ENCODE measurements at places on chromosomes 6 and 20.

DNA sequence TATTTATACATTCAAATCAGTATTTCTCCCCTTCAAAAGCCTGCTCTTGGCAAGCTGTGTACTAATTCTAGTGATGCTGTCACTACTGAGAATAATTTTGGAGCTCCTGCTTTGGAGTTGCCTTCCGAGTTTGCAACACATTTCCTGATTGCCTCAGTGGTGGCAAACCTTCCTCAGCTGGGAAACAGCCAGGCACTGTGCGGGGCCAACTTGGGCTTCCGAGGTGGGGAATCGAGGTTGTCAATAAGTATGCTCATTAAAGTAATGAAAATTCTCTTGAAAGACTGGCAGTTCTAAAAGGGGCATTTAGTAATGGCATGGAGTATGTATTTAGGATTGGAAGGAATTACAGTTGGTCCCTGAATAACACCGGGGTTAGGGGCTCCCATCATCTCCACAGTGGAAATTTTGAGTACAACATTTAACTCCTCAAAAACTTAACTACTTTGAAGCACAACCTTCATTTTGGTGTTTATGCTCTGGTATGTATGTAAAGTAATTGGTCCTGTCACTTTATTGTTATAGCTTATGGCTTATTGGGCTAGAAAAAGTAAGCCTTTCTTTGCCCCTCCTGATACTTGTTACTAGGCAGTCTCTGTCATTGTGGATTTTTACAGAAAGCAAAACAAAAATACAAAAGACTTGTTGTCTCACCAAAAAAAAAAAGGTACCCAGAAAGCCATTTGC, 2.7 kb downstream of the PAQR8 start:
- no peak for DNase-seq

GRCh38 chr6:156534594-156534993, 242.6 kb upstream of the ARID1B start:
- DNase-seq, result no peak

GRCh38 chr20:43438578-43439316, 18.9 kb upstream of the SRSF6 start:
- DNase-seq, result no peak

GRCh38 chr6:8279041-8279805, 156.1 kb downstream of the SLC35B3 start:
- DNase-seq, result no peak

GRCh38 chr20:21181028-21181427, 55.1 kb downstream of the KIZ start:
- DNase-seq, result no peak

DNA sequence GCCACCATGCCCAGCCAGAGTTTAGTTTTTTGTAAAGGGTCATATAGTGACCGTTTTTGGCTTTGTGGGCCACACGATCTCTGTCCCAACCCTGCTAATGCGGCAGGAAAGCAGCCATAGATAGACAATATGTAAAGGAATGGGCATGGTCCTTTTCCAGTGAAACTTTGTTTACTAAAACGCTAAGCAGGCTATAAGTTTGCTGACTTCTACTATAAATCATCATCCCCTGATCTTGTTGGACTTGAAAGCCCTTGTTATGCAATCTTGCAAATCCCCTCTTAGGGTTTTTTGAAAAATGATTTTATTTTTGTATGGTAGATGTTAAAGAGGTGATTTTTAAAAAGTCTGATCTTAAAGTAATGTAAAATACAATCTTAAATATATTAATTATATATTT, 63.6 kb downstream of the CBFA2T2 start:
- DNase-seq, result no peak

GRCh38 chr6:31831350-31832215, 4.0 kb downstream of the HSPA1B start:
- DNase-seq, result no peak

DNA sequence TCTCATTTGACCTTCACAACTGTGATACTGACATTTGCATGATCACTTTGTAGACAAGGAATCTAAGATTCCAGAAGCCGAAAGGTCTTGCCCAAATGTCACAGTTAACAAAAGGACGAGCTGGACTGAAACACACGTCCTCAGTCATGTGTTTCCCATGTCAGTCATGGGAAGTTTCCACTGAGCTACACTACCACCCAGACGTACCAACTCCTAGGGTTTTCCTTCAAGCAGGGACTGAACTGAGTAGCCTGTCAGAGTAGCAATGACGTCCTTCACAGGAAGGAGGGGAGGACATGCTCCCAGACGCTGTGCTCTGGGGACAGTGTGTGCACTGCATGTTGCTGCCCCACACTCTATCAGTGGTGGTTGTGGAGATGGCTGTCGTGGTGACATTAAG, 215.8 kb upstream of the SMLR1 start:
- DNase-seq, result no peak

GRCh38 chr6:22147921-22148776, 148.7 kb downstream of the PRL start:
- no peak for DNase-seq

DNA sequence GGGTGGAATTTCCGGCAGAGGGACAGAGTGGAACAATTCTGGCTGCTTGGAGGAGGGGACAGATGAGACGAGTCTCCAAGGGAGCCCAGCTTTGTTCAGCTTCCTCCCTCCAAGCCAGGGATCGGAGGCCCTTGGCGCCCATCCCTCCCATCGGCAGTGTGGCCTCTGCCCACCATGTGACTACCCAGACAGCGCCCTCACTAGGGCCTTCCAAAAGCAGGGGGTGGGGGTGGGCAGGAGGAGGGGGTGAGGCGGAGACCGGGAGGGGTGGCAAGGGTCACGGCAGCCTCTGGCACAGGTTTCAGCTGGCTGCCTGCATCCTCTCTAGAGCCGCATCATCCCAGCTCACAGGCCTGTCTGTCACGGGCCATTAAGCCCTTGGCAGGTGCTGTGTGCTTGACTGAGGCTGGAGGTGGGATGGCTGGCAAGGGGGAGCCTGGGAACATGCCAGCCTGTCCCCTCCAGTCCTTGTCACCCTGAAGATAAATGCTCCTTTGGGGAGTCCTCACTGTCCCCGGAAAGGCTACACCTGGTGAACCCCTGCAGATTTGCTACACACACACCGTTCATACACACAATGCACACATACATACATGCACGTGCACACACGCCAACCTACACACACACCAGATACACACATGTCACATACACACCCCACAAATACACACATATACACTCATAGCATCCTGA, 6.2 kb upstream of the FGD2 start:
- no peak for DNase-seq

GRCh38 chr20:47999166-47999565, 213.9 kb upstream of the SULF2 start:
- DNase-seq, result no peak
